ENCODE measurements at places on chromosomes 6 and 20. TPM values are rescaled to one million over a fixed set of nuclear protein-coding genes. Genes with fewer than 3 reads are reported as not detected.

DNA sequence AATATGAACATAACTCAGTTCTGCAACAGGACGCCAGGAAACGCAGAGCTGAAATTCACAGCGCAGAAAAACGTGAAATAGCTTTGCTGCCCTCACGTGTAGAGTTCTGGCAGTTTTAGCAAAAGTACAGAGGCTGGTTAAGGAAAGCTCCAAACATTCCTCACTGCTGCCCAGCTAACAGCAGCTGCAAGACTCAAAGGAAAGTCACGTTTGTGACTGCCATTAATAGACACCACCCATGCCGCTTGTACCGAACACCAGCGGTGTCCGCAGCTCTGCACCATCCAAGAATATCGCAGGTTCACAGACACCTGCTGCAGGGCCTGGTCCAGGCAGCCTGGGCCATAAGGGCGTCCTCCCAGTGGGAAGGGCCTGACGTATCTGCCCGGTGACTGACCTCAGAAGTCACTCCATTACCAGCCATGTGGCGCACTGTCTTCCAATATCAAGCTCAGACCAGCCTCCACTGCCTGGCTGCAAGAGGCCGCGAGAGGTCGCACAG is 61.4 kb downstream of the WDR27 start:
- no peak for DNase-seq

DNA sequence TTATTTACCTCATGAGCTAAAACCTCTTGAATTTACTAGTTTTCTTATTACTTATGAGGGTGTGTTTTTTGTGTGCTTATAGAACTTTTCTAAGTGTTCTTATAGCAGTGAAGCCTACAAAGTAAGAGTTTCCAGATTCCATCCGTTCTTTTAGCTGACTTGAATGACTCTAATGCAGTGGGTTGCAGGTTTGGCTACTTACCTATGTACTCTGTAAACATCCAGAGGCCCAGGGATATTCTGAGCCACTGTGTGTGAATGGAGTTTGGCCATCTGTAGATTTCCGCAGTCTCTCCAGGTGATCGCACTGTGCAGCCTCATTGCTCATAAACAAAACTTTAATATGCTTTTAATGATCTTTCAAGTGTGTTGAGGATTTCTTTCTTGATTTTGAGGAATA is 157.8 kb downstream of the MYO6 start:
- DNase-seq = no peak

- no peak for DNase-seq
Observed at GRCh38 chr6:74642101-74642500, 563.8 kb downstream of the COL12A1 start.

DNA sequence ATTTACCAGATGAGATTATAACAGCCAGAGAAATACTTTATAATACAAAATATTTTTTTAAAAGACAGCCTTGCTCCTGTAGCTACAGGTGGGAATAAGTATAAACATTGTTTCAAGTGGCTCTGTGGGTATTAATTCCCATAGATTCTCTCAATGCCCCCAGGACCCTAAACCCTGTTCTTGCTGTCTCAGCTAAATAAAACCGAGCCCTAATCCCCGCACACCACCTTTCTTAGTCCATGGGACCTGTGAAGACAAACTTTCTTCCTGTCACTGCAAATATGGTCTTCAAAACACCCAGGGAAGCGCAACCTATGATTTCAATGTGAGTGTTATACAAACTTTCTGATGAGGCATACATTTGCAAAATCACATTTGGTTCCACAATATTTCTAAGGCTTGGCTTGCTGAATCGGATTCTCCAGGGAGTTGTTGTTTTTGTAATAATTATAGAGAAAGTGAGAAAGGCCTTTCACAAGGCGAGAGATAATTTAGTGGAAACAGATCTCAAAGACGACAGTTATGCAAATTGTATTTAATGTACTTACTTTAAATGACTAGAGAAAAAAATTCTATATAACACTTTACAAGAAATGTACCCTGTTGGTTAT is 11.1 kb downstream of the SMLR1 start:
- no peak for DNase-seq

DNA sequence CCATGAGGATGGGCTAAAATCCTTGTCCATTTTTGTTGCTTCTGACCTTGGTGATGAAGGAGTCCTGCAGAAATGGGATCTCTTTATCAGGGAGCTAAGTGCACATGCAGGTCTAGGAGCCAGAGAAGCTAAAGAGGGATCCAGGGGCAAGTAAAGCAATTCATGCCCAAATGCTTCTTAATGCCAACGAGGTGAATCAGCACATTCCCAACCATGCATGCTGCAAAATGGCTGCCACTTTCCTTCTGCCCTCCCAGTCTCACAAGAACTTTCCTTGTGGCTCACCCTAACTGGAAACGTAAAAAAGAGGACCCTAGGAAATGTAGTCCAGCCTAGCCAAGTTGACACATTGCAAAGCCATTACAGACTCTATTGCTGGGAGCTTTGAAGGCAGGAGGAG is 298.4 kb downstream of the MAFB start:
- no peak for DNase-seq

- DNase-seq = no peak
Observed at GRCh38 chr6:12467706-12468670, 177.8 kb downstream of the EDN1 start.

DNA sequence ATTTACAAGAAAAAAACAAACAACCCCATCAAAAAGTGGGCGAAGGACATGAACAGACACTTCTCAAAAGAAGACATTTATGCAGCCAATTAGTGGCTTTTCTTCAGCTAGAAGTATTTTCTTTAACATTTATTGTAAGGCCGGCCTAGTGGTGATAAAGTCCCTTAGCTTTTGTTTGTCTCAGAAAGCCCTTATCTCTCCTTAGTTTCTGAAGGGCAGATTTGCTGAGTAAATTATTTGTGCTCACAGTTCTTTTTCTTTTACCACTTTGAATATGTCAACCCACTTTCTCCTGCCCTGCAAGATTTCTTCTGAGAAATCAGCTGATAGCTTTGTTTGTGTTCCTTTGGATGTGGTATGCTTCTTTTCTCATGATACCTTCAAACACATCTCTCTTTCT is 344.0 kb upstream of the SYNCRIP start:
- no peak for DNase-seq

DNA sequence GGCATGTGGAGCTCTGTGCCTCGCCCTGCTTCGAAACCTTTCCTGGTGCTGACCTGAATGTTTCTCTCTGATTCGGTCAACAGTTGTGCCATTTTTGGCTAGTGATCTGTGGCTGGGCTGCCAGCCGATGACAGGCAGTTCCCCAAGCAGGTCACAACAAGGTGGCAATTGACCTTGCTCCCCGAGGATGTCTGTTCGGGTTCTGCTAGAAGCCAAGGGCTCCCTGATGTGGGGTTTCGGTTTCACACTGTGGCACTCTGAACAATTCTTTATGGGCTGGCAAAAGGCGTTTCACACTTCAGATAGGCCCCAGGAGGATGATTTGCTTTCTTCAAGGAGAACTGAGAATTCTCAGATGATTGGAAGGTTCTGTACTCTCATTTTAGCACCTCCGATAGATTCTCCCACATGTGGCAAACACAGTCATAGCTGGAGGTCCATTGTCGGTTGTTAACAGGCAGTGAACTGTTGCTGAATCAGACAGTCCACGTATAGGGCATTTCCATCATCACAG is 135.6 kb downstream of the SLC24A3 start:
- no peak for DNase-seq

DNA sequence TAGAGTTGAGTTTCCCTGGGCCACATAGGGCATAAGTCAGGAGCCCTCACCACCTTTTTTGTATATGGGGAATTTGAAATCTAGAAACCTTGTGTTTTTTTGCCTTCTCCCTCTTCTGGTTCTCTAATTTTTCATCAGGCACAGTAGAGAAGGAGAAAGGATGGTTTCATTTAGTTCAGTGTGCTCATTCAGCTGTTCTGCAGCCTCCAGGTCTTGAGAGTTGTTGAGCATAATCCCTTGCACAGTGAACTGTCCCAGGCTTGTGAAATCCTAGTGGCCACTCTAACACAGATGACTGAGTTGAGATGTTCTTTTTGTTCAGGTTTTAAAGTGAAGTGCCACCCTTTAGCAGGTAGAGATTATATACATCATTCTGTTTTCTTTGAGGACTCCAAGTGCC is 183.5 kb downstream of the CDKAL1 start:
- no peak for DNase-seq

TRIM10 gene
- total RNA-seq = not detected

TTBK1 gene
- total RNA-seq = 0.14 TPM

ADGRB3 gene
- not detected for total RNA-seq

ZNF391 gene
- total RNA-seq = 6.8 TPM
